T-helper 9 cell (primary cell): ENCODE measurements at places on chromosomes 1 and 21.

- DNase-seq, result no peak
Measured at GRCh38 chr1:230186003-230186863, 119.2 kb downstream of the GALNT2 start.

GRCh38 chr1:202160377-202160940 lies at the start of gene PTPN7:
TSS of gene PTPN7 (minus strand) at chr1:202160602. CDS start at chr1:202159402, 1,200 bp downstream.
- peak; percentile 63 for DNase-seq

DNA sequence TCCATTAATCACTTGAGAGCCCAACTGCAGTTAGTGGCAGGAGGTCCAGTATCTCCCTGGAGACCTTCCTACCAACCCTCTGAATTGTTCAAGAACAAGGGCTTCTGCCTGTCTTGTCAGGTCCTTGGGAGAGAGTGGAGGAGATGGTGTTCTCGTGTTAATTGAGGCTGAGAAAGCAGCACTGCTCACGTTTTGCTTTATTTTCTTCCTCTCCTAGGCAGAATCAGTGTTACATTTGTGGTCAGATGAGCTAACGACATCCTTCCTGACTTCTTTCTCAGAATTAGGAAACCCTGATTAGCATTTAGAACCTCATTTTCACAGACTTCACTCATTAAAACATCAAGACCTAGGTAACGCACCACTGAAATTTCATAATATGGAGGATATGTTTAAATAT lies 26.4 kb upstream of the LRIG2 start:
- DNase-seq, result no peak

DNA sequence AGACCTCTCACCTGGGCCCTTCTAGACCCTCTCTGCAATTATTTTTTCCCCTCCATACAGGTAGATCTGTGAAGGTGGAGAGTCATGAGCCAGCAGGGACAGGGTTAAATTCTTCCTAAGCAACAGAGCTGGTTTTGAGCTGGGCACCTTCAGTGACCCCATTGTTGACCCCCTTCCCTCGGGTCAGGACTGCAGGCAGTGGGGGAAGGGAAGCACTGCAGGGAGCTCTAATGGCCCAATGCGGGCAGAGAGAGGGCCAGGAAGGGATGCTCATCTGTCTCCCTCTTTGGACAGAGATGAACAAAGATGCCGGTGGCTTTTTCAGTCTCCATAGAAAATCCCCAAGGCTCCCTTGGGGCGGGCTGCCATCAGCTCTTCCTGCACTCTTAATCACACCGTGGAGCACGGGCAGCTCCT lies 21.4 kb downstream of the SOX13 start:
- DNase-seq, result no peak

- no peak for DNase-seq
Measured at GRCh38 chr1:213061263-213061662, 10.2 kb downstream of the RPS6KC1 start.

DNA sequence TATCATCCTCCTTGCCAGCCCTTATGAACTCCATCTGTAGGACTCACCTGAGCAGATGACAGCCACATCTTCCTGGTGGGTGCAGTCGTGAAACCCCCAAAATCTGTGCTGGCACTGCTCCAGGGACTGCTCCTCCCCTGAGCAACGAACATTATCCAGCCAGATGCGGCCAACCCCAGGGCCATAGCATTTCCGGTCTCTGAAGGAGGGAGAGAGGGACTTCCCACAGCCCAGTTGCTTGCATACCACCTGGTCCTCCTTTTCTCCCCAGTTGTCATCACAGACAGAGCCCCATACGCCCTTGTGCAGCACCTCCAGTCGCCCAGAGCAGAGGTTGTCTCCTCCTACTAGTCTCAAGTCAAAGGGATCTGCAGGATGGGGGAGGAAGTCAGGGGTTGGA lies 8.5 kb downstream of the CD5L start:
- no peak for DNase-seq

- DNase-seq, result no peak
Measured at GRCh38 chr1:118963456-118964430, 24.4 kb downstream of the TBX15 start.

GRCh38 chr1:111179968-111180533 lies 20.4 kb downstream of the DENND2D start:
- DNase-seq, result no peak

DNA sequence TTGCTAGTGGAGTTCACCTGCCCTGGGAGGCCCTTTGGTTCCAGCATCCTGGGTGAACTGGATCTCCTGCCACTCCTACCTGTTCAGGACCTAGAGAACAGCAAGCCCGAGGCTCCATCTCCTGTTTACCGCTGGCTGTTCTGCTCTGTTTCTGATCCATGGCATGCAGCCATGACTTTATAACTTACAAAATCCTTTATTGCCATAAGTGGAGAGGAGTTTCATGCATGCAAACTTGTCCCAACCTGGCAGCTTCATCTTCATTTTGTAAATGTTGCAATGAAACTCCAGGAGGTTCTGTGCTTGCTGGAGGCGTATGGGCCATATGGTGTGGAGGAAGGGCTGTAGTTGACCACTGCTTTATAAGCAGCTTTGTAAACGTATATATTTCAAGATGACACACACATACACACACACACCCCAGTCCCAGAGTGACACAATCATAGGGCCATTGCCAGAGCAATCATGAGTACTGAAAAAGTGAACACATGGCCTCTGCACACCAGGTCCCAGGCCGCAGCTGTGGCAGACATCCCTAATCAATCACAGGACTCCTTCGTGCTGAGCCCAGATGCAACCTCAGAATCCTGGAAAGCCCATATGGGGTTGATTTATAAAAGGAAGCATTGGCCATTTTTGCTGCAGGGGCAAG lies 69.0 kb downstream of the UBIAD1 start:
- no peak for DNase-seq

DNA sequence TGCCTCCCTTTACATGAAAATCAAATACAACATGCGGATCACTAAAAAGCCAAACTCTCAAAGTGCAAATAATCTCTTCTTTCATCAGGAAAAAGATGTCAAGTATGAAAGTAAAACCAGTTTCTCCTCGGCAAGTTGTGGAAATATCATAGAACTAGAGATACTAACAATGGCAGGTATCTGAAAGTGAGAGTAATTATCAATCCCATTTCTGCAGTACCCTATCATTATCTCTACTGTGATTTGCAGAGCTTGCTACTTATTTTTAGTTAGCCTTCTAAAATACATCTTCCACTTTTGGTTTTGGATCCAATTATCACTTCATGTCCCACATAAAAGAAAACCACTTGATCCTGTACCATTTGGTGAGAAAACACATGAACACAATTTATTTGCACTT lies 3.0 kb downstream of the TP53BP2 start:
- no peak for DNase-seq

DNA sequence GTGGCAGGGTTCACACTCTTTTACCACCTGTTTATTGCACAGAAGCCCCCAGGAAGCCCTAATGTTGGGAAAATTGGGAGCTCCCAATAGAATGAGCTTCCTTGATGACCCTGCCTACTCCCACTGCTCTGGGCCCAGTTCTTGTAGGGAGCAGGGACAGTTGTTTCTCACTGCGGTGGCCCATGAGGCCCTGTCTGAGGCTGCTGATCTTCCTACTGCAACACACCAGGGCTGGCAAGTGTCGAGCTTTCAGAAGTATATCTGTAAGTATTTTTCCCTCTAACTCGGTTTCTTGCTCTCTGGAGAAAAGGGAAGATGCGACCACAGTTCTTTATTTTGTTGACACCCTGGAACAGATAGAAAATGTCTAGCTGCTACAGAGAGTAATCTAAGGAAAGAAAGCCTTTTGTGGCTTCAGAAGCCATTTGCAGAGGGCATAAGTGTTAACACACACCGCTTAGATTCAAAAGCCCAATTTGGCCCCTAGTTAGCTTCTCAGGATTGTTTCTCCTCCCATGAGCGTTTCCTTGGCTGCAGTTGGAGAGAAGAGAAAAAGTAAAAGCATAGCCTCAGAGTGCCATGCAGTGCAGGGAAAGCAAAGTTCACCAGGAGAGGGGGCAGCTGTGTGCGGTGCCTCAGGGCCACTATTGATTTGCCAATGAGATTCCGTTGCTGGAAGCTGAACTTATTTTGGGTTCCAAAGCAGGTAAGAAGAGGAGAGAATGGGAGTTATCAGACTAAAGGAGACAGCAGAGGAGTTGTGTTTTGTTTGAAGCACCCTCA lies 102.6 kb downstream of the SELENOF start:
- DNase-seq, result no peak

DNA sequence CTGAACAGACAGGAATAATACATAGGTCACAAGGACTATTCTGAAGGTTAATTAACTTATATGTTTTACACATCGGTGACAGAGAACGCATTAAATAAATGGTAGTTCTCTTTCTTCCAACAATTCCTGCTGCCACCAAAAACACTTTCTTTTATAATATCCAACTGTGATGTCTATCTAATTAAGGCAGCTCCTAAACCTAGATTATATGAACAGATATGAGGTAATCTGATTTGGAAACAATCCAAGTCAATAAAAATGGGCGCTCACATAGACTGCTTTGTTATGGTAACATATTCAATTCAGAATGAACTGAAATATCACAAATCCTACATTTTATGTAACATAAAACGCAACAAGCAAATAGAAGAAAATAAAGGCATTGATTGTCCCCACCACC lies 16.0 kb downstream of the CYYR1 start:
- no peak for DNase-seq

GRCh38 chr21:37041706-37042271 lies 31.1 kb downstream of the PIGP start:
- no peak for DNase-seq

DNA sequence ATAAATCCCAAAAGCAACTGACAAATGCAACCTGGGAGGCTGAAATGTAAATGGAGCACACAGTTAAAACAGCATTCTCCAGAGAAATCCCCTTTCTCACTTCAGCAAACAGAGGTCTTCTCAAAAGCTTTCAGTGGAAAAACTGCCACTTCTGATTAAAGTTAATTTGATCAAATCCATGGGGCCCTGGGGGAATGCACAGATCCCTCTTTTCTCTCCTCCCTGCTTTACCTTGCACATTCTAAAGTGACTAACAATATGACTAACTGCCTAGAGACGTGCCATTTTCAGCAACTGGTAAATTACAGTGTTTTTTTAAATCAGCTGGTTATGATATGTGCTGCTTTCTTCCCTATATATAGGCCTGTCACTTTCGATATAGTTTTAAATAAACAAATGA lies 142.5 kb downstream of the RERE start:
- no peak for DNase-seq

DNA sequence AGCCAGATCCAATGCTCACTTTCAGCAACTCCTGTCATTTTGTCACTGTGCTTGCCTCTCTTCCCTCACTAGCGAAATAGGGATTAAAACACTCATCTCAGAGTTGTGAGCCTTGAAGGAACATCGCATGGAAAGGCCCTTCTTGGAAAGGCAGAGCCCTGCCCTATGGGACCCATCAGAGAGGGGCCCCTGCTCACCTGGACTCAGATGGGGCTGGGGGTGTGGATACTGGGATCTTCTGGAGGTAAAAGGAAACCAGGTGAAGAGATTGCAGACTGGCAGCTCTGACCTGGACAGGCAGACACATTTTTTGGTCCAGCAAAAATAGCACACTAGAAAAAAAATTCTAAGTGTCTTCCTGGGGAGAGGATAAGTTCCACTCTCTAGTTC lies 54.2 kb upstream of the EPS8L3 start:
- no peak for DNase-seq

- DNase-seq, result no peak
Measured at GRCh38 chr1:5962265-5963105, 29.7 kb downstream of the NPHP4 start.

DNA sequence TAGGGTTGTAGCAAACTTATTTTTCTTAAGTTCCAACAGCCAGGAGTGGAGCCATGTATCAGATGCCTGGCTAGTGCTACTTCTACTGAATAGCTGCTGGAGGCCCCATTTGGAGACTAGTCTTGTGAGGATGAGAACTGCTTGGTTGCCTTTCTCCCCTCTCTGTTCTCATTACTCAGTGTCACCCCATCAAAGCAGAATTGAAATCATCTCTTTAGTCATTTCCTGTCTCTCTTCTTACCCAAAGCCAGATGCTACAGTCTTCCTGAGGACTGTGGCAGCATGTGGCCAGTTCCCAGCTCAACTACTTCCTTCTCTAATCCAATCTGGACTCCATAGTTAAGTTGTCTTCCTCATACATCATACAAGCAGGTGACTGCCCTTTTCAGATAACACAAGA lies 197.5 kb downstream of the BRINP2 start:
- no peak for DNase-seq

DNA sequence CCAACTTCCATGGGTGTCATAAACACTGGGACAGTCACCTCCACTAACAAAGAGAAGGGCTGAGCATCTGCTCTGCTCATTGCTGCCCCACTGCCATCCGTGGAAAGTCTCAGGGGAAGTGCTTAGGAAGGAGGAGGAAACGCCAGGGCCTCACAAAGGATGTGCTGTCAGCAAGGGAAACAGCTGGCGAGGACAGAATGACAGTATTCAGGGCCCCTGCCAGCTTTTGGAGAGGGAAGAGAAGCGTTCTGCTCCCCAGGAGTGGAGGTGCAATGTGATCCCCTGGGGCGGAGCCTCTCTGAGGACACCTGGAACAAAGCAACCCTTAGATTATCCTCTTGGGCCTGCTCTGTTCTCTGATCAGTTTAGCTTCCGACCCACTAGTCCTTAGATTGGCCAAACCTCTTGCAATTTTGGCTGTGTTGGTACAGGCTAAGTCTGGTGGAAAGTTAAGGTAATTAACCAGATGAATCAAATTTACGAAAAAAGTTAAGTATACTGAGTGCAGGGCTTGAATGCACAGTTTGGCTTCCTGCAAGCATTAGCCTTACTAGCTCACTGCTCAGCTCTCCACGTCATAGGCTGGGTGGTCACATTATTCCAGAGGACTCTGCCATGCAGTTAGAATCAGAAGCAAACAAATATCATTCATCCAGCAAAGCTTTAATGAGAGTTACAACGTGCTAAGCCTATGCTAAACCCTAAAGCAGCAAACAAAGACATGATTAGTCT lies 170.2 kb upstream of the NFIA start:
- no peak for DNase-seq

GRCh38 chr1:54857141-54857540 lies 29.9 kb downstream of the DHCR24 start:
- DNase-seq, result no peak

- no peak for DNase-seq
Measured at GRCh38 chr1:160492617-160493016, 30.4 kb downstream of the SLAMF6 start.

GRCh38 chr1:209628618-209629299 lies 23.5 kb downstream of the LAMB3 start:
- no peak for DNase-seq

GRCh38 chr1:210125143-210125542 lies 107.5 kb upstream of the SERTAD4 start:
- DNase-seq, result no peak

GRCh38 chr1:155960081-155960745 lies 18.1 kb downstream of the ARHGEF2 start:
- DNase-seq, result no peak

GRCh38 chr1:212685429-212685828 lies 14.2 kb downstream of the BATF3 start:
- DNase-seq, result no peak

- DNase-seq, result no peak
Measured at GRCh38 chr1:211788626-211789025, 41.9 kb downstream of the LPGAT1 start.

GRCh38 chr1:4724695-4725250 lies 70.4 kb downstream of the AJAP1 start:
- no peak for DNase-seq
